ENCODE measurements at places on chromosomes 3 and 15.

- DNase-seq, result no peak
These were observed 18.1 kb upstream of the PTPN23 start for GRCh38 chr3:47362701-47363100.

DNA sequence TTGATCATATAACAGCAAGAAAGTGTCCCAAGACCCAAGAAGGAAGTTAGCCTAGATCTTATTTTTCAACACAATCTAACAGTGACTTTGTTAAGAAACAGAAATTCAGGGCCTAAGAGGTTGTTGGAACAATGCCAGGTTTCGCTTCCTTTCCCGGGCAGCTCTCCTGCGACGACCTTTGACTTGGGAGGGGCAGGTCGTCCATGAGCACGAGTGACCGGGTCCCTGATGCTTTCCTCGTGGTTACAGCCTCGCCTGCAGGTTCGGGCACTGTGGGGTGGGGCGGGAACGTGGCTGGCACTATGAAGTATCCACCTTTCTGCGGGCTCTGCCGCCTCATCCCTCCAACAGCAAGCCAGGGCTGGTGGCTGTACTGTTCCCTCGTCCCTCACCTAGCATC, 90.1 kb upstream of the RGMA start:
- no peak for DNase-seq

DNA sequence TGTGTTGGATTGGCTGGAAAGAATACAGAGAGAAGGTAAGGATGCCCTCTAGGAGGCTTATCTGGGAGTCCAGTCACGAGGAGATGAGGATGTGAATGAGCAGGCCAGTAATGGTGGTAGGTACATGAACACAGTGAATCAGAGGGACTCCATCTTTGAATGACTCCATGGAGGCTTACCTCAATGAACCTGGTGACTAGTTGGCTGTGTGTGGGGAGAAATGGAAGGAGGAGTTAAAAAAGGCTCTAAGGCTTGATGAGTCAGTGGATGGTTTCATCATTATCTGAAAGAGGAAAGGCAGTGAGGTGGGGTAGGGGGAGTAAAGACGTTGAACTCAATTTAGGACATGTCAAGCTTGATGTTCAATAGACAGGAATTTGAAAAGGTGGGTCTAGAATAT, 61.1 kb downstream of the KCNAB1 start:
- no peak for DNase-seq

DNA sequence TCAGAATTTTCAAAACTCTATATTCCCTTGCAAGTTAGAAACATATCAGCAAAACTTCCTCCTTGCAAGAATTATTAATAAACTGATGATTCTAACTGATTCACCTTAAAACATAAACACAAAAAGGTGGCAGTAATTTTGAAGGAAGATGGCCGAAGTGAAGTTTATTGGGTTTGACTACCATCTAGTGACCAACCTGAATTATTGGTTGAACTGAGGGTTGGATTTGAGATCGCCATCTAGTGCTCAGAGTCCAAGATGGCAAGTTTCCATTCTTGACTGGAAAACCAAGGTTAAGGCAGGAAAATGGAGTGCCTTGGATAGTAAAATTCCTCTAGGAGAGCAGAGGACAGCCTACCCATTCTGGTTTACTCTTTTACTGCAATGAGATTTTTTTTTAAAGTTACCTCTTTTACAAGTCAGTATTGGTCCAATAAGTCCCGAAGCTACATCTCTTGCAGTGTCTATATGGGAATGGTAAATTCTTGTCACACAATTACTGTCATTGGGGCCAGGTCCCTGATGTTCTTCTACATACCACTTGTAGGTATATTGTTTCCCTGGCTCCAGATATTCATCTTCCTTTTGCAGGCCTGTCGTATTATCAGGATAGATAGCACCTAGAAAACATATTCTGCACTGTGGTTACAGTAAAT, 51.6 kb upstream of the CP start:
- DNase-seq, result no peak

DNA sequence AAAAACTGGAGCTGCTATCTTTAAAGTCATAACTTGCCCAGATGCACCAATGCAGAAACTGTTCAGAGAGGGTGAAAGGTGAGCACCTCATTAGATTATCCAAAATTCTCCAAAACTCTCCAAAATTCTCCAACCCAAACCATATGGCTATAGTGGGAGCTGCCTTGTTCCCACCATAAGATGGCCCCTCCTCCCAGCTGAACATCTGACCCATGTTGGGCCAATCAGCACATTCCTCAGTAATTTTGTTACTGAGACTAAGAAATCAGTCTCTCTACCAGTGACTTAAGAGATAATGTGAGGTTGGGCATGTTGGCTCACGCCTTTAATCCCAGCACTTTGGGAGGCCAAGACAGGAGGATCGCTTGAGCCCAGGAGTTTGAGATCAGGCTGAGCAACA, 32.8 kb downstream of the DPH3 start:
- DNase-seq, result no peak

- no peak for DNase-seq
These were observed 204.7 kb downstream of the UACA start for GRCh38 chr15:70558406-70559264.

Data from stimulated activated CD8-positive, alpha-beta memory T cell treated with anti-CD3 and anti-CD28 coated beads, Interleukin-2, amount 100 ng/mL, for 1 hour (primary cell).